ENCODE measurements at places on chromosomes 1 and 21.

- DNase-seq = peak; percentile 37
Measured at GRCh38 chr1:168321945-168322344, 41.3 kb downstream of the TBX19 start.

GRCh38 chr1:28482138-28482537 is 23.7 kb upstream of the RCC1 start:
- no peak for DNase-seq

- no peak for DNase-seq
Measured at GRCh38 chr21:38165466-38166172, 91.2 kb upstream of the KCNJ15 start.

GRCh38 chr21:18382141-18382540 is 21.4 kb downstream of the TMPRSS15 start:
- DNase-seq = no peak

- DNase-seq = no peak
Measured at GRCh38 chr21:28712411-28712810, 280.3 kb downstream of the LTN1 start.

DNA sequence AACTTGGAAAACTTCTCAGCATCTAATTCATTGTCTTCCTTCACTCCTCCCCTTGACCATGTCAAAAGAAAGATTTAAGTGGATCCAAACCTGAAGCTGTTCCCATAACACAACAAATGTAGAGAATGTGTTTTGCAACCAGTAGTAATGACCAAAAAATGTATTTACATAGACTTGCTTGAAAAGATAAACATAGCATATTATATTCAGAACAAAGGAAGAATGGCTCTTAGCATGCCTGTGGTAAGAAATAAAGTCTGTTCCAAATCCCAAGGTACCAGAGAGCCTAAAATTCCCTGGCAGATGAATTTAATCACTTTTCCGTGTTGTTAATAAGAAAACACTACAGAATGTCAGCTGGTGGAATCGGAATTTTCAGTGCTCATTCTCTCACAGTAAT is 36.8 kb downstream of the FMO3 start:
- no peak for DNase-seq

DNA sequence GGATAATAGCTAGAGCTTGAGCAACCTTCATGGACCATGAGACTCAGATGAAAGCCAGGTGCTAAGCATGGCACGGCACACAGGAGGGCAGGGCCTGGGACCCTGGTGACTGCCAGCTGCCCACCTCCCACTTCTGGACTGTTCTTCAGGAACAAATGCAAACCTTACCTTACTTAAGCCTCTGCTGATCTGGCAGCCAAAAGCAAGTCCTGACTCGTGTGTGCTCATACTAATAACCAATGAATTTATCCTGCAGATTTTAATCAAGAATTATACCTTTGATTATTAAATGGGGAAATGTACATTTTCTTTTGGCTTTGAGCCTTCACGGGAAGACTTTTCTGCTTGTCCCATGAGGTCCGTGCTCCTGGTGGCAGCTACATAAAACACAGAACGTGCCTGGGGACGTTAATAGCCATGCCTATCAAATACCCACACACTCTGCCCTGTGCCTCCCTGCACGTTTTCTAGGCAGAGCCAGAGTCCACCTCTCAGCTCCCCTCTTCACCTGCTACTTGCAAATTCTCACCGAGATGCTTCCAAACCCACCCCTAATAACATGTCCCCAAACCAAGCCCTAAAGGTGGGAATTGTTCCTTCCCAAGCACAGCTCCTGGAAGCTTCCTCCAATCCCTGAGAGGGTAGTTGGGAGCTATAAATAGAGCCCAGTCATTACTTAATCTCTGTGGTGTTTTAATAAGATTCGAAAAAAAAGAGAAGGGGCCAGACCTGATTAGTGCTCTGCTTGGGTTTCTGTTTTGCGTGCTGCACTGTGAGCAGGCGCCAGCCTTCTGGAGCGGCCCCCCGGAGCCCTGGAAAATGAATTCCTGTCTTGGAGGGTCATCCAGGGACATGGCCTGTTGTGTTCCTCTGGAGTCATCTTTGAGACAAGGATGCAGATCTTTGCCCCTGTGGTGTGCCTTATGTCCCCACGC is 33.5 kb downstream of the SLC1A7 start:
- no peak for DNase-seq

GRCh38 chr1:25958465-25958864 is 39.4 kb downstream of the PAFAH2 start:
- DNase-seq = no peak

DNA sequence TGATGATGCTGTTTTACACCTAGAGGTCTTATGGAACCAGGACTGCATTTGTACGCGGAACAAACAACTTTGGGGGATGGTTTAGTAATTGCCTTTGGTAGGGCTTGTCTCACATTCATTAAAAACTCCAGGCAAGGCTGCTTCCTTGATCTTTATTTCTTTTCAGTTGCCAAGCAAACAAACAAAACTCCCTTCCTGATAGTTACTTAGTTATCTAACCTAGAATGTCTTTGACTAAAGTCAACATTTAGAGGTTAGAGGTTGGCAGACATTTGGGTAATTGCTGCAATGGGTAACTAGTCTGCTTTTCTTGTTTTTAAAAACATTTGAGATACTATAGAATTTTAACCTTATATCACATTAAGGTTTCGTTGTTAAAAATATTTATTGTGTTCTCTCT is 500.9 kb upstream of the PTBP2 start:
- no peak for DNase-seq

- no peak for DNase-seq
Measured at GRCh38 chr1:210362526-210362925, 33.8 kb downstream of the HHAT start.

- peak; percentile 94 for DNase-seq
Measured at GRCh38 chr1:16420424-16421118, 16.7 kb downstream of the SPATA21 start.

Measured in CD4-positive, CD25-positive, alpha-beta regulatory T cell (primary cell).